ENCODE measurements at places on chromosomes 2 and 18.

GRCh38 chr2:219736209-219736608 is 108.8 kb downstream of the SLC4A3 start:
- peak; percentile 76 for DNase-seq

GRCh38 chr2:49045083-49045482 is 109.2 kb downstream of the FSHR start:
- no peak for DNase-seq

- peak; percentile 54 for DNase-seq
These were observed 36.1 kb downstream of the PSTPIP2 start for GRCh38 chr18:46035696-46036680.

DNA sequence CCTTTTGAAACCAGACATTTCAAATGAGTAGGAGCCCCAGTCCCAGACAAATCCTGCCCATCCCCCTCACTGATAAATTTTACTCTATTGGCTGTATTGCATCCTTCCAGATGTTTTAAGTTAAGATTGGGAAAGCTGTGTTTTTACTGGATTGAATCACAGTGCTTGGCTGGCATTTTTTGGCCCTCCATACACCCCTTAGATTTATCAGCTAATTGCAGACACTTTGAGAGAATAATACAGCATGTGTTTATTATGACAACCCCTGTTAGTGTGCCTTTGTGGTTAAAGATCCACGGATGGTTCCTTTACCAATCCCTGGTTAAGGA is 74.9 kb downstream of the ANTXR1 start:
- no peak for DNase-seq

- DNase-seq = no peak
These were observed 5.1 kb upstream of the GAL3ST2 start for GRCh38 chr2:241771286-241772062.

DNA sequence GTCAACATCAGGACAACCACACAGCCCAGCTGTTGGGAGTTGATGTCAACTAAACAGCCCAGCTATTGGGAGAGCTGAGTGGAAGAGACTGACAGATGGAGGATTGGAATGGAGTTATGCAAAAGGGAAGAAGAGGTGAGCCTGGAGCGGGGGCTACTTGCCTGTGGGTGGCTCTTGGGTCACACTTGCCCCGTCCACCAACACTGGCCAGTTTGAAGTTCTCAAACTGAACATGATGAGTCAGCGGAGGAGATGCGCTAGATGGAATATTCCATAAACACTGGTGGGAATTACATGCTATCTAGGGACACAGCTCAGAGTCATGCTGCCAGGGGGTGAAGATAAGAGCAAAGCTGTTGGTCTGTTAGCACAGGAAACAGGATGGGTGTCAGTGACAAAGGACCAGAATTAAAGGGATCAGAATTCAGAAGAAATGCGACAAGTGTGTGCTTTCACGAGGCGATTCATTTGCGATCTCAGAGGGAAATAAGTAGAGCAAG is 33.2 kb upstream of the AGAP1 start:
- DNase-seq = no peak

DNA sequence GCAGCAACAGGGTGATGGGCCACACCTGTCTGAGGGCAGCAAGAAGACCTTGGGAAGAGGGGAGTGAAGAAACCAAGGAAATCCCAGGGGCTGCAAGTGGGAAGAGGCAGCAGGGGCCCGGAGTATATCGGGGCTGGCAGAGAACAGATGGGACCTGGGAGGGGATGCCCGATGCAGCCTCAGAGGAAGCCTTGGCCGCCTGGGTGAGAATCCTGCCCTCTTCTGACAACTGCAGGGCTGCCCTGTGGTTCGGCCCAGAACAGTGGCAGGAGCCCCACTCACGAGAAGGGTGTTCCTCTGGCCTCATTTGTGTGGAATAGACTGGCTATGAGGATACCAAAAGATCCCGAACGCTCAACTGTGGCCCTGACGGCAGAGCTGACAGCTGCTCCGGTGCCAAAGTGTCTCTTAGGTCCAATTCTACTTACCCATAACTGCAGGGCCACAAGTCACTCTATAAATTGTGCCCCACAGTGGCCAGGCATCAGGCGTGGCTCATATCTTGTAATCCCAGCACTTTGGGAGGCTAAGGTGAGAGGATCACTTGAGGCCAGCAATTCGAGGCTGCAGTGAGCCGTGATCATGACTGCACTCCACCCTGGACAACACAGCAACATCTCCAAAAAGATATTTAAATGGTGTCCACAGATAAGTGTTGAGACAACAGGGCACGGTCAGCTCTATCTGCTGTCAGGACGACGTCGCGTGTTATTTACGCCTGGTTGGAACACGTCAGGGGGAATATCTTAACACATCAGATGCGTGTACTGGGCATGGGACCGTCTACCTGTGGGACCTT is 23.6 kb upstream of the ID2 start:
- no peak for DNase-seq

DNA sequence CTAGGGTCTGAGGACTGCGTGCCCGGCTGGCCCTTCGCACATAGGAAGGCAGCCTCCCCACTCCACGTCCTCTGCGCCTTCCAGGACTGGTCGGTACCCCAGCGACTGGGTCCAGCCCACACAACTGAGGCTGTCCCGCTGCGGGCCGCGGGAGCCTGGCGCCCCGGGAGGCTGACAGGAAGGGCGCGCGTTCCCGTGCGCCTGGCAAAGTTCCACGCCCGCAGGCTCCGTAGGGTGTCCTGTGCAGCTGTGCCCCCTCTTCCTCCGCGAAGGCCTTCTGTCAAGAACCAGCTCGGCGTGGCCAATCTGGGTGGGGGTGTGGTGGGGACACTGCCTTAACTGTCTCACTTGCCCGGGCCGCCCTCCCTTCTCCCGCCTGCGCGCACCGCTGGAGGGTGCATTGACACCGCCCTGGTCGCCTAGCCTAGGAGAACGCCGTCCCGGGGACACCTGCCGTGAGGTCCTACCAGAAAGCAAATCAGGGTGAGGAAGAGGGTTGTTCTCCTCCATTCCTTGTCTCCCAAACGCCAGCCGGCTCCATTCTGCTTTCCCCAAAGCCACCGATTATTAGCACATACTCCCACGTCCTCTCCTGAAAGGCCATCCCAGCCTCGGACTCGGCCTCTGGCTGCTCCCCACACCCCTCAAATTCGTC is 618 bp upstream of the LYPD1 start:
- DNase-seq = no peak

- DNase-seq = no peak
These were observed 33.8 kb downstream of the PCARE start for GRCh38 chr2:29040552-29040951.

DNA sequence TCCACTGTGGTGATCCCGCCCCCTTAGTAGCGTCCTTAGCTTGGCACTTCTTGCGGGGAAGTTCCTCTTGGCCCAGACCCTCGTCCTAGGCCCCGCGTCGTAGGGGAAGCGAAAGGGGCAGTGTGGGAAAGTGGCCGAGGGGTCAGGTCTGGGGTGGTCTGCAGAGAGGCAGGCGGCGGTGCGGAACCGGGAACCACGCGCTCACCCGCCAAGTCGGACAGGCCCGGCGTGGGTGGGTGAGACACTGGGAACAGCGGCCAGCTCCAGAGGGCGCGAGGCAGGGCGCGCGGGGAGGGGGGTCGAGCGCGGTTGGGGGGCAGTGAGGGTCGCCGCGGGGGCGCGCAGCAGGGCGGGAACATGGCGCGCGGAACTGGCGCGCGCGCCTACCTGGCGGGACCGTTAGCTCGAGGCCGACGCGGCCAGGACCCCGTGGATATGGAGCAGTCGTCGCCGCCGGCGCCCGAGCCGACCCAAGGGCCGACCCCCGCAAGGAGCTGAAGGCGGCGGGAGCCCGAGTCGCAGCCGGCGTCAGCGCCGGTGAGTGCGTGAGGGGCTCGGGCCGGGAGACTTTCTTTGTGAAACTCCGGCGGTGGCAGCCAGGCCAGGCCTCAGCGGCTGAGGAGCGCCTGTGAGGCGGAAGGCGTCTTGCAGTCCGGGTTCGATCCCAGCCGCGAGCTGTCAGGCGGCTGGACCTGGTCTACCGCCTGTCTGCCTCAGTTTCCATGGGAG is 2896.7 kb upstream of the TEKT4 start:
- DNase-seq = no peak

DNA sequence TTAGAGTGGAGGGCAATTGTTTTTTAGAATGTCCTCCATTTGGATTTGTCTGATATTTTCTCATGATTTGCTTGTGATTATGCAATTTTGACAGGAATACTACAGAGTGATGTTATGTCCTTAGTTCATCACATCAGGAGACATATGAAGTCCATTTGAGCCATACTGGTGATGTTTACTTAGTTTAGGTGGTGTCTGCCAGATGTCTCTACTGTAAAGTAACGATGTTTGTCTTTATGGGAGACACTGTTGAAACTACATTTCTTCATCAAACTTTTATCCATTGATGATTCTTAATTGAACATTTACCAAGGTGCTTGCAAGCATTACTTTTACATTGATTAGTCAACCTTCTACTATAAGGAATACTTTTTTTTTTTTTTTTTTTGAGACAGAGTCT is 4.9 kb upstream of the SNORC start:
- DNase-seq = no peak

- DNase-seq = no peak
These were observed 326.9 kb upstream of the TNP1 start for GRCh38 chr2:217186668-217187159.

- DNase-seq = no peak
These were observed 96.0 kb upstream of the NEUROD1 start for GRCh38 chr2:181776336-181776735.

GRCh38 chr18:56789004-56789888 is 138.1 kb downstream of the WDR7 start:
- peak; percentile 25 for DNase-seq

GRCh38 chr18:26091047-26091630 is 726 bp upstream of the SS18 start:
- no peak for DNase-seq

- no peak for DNase-seq
These were observed 22.4 kb downstream of the HEATR5B start for GRCh38 chr2:37061776-37062175.

DNA sequence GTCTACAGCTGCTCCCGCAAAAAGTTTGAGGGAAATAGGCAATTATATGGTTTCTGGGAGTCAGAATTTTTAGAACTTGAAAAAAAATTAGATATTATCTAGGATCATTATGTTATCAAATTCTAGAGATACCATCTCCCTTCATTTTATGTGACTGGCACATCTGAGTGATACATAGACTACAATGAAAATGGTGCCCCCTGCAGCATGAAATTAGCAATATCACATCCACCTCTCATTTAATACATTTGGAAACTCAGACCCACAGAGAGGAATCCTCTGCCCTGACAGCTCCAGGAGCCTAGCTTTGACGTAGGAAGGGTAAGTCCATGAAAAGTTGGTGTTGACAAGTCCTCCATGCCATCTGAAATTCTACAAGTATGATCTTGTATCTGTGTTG is 381.6 kb downstream of the SUCLG1 start:
- DNase-seq = no peak

DNA sequence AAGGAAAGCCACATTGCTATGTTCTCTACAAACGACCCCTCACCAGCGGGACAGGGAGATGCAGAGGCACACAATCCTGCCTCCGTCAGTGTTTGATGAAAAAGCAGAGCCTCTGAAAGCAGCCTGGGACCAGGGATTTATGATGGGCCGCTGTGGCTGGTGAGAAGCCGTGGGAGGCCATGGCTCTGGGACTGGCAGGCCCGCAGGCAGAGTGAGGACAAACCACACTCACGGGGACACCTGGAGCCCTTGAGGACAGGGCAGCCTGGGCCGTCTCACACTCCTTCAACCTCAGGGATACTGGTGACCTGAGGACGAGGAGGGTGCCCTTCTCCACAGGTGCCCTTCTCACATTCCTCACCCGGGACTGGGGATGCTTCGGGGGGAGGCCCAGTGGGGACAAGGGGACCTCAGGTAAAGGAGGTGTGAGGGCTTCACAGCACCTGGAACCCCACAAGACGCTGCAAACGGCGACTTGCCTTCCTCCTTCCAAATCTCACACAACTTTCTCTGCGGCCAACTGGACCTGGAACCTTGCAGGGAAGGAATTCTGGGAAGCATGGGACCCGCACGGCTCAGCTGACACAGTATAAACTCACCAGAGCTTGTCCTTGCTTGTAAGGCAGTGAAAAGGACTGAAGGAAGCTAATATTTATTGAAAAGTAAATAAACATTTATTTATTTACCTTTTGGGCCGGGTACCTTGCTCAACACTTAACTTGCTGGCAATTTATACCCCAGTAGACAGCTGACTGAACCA is 5.3 kb upstream of the LDLRAD4 start:
- no peak for DNase-seq

DNA sequence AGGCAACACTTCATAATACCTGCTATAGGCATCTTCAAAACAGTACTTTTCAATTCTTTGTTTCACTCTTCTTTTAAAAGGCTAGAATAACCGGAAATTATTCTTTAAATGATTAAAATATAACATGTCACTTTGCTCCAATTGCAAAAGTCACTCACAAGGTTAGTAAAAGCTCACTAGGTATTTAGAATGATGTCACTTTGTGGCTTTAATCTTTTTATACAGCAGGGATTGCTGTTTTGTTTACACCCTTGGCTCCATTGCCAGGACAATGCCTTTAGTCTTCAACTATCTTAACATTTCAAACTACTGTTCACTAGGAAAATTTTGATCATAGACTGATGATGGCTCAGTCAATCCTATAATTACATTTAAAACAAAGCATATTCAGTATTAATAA is 157.1 kb downstream of the BAZ2B start:
- no peak for DNase-seq

- peak; percentile 20 for DNase-seq
These were observed 9.2 kb upstream of the SERPINB2 start for GRCh38 chr18:63878343-63878742.

DNA sequence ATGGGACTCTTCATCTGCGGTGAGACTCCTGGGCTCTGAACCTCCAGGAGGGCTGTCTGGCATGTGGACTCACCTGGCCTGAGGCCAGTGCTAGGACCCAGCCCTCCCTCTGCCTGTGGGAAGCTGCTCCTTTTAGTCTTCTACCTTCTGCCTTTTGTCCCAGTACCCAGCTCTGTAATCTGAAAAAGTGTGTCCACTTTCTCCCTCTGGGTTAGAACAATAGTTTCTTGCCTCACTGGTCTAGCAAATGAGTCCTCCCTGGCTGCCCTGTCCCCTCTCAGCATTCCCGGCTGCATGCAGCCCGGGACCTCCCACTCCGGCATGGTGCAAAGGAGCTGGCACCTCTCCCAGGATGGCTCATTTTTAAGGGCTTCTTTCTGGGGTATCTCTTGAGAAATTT is 25.9 kb downstream of the GKN2 start:
- no peak for DNase-seq

DNA sequence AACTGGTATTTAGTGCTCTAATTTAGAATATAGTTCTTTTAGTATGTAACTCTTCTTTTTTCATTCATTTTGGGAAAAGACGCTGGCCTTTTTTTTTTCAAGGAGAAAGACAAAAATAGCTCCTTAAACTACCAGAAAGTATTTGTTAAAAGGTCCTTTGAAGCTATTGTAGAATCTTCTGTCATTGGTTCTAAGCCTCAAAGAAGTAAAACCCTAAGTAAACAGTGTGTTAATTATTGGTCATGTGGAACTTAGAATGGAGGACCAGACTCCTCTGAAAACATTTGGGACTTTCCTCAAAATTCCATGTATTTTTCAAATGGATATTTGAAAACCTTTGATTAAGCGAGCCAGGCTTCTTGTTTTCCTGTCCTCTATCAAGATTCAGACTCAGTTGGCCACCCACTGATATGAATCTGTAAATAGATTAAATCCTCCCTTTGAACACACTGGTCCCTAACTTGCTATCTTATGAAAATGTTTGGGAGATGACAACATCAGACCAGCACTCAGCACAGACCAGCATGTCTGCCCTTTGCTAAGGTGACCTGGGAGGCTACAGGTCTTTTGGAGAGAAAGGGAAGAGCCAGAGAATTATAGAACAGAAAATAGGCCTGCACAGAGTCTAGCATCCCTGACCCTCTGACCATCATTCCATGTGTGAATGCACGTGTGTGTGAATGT is 120.3 kb upstream of the GATA6 start:
- no peak for DNase-seq

Measured in HFFc6 (cell line).